ENCODE measurements at places on chromosomes 1 and 21.

- DNase-seq, result no peak
Measured at GRCh38 chr1:45629035-45629434, 5.2 kb upstream of the CCDC17 start.

- DNase-seq, result no peak
Measured at GRCh38 chr1:224092601-224093000, 21.3 kb upstream of the FBXO28 start.

DNA sequence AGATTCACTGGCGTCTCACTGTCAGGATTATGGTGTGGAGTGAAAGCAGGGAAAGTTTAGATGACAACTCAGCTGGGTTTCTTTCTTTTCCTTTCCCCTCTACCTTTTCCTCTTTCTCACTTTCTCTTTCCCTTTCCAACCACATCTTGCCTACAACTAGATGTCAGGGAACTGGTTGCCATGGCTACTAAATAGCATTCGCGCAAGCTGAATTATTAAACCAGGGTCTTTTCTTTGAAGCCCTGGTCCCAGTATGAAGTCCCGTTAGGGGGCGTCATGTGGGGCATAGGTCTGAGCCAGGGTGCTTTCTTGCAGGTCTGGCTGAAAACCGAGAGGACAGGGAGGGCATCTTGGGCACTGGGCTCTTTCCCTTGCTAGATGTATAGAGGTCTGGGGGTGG is 168.4 kb upstream of the CACNA1E start:
- no peak for DNase-seq

DNA sequence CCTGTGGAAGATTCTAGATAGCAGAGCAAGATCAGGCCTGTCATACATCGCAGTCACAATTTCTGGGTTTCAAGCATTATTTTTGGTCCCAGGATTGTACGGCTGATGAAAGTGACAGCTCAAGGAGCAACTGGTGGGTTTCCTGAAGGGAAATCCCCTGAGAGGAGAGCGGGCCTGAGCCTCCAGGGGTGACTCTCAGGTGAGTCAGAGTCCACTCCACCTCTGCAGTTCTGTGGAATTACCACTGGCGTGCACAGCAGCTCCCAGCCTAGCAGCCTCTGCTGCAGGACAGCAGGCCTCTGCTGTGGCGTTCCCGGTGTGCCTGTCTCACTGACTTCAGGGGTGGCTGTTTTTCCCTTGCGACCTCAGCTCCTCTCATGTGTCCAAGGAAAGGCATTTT is 24.4 kb downstream of the SLC66A1 start:
- no peak for DNase-seq

- DNase-seq, result peak; percentile 60
Measured at GRCh38 chr1:180563026-180563827, 4.5 kb downstream of the OVAAL start.

- no peak for DNase-seq
Measured at GRCh38 chr1:36455386-36455785, 5.1 kb upstream of the OSCP1 start.

DNA sequence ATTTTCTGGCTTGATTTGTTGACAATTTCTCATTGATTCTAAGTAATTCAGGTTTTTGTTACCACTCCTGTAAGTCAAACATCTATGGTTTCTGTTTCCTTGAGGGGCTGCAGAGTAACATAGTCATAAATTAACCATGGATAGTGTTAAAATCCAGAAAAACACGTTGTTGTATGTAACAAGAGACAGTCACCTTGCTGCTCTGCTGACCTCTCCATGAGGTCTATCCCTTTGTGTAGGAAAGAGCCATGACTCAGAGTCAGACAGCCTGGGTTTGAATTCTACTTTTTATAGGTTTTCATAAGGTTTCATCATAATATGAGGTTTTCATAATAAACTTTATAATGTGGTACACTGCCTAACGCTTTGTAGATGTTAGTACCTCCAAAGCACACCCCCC is 27.6 kb upstream of the NBL1 start:
- peak; percentile 66 for DNase-seq

DNA sequence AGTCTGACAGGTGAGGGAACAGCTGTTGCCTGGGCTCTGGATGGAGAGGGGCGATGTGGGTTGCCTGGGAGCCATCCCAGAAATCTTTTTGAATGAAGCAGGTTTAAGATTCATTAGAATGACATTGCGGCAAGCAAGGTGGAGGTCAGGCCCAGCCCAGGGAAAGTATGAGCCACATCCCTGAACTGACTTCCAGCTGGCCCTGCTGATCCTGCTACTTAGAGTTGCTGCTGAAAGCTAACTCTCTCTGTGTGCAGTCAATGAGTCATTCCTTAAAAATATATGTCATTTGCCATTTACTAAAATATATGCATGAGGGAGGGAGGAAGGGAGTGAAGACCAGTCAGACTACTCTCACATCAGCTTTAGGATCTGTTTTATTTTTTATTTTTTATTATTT is 54.3 kb upstream of the RAB3GAP2 start:
- no peak for DNase-seq

DNA sequence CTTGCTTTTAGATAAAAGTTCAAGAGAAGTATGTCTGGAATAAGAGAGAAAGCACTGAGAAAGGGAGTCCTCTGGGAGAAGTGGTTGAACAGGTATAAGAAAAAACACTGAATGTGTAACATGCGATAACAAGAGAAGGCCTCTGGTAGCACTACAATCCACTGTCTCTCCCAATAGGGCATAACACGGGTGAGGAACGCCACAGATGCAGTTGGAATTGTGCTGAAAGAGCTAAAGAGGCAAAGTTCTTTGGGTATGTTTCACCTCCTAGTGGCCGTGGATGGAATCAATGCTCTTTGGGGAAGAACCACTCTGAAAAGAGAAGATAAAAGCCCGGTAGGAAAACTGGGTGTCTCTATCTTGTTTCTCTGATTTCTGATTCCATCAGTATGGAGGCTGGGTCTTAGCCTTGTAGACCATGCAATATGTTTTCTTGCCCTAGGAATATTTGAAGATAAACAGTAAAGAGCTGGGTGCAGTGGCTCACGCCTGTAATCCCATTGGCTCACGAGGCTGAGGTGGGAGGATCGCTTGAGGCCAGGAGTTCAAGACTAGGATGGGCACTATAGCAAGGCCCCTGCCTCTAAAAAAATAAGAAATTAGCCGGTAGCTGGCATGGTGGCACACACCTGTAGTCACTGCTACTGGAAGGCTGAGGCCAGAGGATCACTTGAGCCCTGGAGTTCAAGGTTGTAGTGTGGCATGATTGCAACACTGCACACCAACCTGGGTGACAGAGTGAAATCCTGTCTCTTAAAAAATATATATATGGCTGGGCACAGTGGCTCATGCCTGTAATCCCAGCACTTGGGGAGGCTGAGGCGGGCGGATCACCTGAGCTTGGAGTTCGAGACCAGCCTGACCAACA is 40.4 kb downstream of the DAP3 start:
- peak; percentile 72 for DNase-seq

DNA sequence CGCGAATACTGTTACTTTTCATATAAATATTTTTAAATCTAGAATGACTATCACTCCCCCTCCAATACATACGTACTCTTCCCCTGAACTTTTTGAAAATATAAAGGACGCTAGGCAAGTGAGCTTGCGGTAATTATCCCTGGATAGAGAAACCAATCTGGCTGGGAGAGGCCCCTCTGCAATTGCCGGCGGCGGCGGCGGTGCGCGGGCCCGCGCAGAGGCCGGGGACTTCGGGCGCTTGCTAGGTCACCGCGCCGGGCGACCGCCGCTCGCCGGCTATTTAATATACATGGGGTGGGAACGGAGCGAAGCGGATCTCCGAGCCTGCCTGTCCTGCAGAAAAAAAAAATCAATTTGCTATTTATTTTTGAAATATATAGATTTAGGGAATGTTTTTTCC is 416.3 kb upstream of the ESRRG start:
- DNase-seq, result no peak

GRCh38 chr21:19122356-19122755 is 718.8 kb upstream of the TMPRSS15 start:
- no peak for DNase-seq

- no peak for DNase-seq
Measured at GRCh38 chr1:116474921-116475849, 95.6 kb downstream of the CD58 start.

DNA sequence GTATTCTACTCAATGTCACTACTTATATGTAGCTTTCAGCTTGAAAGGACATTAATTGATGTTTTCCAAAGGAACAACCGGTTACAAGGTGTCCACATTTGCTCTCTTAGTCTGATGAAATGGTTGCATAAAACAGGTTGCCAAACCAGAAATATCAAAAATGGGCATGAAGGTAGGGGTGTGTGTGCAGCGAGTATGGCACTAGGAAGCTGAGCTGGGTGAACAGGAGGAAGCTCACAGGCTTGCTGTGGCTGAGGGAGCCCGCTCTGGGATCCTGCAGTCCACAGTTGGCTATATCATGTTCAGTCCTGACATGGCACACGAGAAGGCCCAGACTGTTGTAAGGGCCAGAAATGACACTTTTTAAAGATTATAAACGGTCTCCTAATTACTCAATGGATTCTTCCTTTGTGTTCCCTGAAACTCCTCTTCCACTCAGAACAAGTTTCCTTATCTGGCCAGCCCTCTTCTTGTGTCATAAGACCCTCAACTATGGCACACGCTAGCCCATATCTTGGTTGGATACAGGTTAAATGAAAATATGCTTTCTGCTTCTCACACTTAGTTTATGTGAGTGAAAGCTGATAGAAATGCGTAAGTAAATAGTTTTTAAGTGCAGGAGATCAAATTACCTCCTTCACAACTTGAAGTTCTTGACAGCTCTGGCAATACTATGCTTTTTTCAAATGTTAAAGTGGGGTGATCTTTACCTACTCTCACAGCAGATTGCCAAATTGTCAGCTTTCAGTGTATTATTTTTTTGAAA is 201.5 kb downstream of the LMO4 start:
- DNase-seq, result no peak
